Hematopoietic multipotent progenitor cell treated with erythropoietin and hydrocortisone succinate and interleukin-3 and kit ligand, for 8 days (in vitro differentiated cells): ENCODE measurements at places on chromosomes 5 and 9.

- DNase-seq, result peak; percentile 69
Observed at GRCh38 chr9:15642369-15642962, 89.6 kb downstream of the CCDC171 start.

DNA sequence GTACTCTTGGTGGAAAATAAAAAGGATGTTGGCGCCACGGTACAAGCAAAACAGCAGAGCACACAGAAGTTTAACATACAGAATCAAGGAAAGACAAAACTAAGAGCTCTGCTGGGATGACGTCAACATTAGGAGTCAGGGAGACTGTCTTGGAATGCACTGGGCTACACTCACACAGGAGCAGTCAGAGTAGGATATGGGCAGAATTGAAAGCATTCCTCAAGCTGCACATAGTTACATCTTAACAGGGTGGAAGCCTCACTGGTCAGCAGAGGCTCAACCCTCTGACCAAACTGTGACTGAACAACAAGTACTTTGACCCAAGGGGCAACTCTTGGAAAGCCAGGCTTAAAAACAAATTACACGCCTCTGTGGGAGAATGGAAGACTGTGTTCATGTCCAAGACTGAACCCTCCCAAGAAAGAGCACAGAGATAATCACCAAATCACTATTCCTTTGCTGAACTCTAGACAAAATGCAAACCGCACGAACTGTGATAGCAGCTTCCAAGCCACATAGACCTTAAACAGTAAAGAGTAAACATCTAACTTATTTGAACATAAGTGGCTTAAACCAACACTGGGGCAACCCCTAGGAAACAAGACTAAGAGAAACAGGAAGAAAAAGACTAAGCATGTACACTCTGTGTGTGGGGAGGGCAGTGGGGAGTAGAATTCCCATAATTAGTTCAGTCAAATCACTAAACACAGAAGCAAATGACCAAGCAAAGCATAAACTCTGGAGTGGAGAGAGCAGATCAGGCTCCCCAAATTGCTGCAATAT is 772.7 kb downstream of the PRELID2 start:
- no peak for DNase-seq

- DNase-seq, result peak; percentile 54
Observed at GRCh38 chr9:124855944-124856765, 2.9 kb downstream of the WDR38 start.

DNA sequence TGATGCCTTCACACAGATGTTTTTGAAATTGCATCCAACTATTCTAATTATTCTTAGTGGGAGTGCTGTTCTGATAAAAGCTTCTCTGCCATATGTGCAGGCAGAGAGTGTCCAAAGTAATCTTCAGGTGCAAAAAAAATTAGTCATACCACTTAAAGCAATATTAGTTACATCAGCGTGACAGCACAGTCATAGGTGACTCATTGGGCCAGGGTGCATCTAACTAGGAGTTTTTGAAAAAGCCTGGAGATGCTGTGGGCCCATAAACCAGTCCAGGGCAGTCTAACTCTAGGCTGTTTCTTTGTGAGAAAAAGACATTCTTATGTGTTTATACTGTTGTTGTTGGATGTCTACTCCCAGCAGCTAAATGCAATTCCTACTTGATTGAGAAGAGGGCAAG is 33.0 kb upstream of the C6 start:
- no peak for DNase-seq

DNA sequence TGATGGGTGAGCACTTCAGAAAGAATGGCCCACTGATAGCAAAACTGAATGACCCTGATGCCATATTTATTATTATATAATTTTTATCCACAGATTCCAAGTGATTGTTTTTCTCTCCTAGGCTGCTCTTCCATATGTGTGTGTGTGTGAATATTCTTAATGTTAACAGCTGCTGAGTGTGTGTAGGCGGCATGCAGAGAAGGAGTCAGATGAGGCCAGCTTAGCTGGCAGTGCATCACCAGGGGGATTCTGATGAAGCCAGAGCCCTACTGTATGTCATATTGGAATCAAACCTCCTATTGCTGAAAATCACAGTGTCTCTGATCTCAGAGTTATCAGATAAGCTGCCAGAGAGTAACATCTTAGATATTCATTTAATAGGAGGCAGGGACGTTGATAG is 177.1 kb downstream of the DMAC1 start:
- DNase-seq, result no peak

GRCh38 chr5:72860499-72860898 is 44.0 kb downstream of the TNPO1 start:
- no peak for DNase-seq

DNA sequence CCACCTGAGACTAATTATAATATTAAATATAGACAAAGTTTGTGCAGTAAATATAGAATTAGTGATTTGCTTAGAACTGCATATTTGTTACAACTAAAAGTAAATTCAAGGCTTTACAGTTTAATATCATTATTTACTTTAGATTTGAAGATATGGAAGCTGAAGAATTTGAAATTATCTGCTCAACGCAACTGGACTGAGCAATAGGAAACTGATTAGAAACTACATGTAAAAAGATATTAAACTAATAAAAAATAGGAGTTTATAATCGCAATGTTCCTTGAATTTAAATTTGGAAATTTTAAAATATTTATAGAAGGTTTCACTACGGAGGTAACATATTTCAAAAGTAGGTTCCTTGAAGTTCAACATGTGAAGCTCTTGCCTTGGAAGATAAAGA is 55.2 kb downstream of the CDH10 start:
- no peak for DNase-seq

GRCh38 chr5:113255579-113256386 is 179.0 kb downstream of the TSSK1B start:
- no peak for DNase-seq

- no peak for DNase-seq
Observed at GRCh38 chr5:68296895-68297294, 81.3 kb downstream of the PIK3R1 start.

DNA sequence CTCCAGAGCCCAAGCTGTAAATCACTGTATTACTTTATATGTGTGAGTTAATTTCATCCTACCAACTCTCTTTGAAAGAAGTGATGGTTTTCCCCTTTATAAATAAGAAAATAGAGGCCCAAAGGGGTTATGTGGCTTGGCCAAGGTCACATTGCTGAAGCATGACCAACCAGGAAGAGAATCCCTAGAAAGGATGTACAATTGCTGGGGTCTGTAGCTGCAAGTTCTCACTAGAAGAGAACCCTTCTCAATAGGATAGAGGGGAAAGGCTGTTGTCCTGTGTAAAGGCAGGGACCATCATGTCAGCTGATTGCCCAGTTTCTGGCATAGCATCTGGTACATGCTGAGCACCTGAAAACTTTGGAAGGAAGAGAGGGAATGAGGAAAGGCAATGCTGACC is 39.0 kb upstream of the FAT2 start:
- DNase-seq, result no peak

GRCh38 chr5:457195-457961 is 14.4 kb downstream of the EXOC3 start:
- no peak for DNase-seq

DNA sequence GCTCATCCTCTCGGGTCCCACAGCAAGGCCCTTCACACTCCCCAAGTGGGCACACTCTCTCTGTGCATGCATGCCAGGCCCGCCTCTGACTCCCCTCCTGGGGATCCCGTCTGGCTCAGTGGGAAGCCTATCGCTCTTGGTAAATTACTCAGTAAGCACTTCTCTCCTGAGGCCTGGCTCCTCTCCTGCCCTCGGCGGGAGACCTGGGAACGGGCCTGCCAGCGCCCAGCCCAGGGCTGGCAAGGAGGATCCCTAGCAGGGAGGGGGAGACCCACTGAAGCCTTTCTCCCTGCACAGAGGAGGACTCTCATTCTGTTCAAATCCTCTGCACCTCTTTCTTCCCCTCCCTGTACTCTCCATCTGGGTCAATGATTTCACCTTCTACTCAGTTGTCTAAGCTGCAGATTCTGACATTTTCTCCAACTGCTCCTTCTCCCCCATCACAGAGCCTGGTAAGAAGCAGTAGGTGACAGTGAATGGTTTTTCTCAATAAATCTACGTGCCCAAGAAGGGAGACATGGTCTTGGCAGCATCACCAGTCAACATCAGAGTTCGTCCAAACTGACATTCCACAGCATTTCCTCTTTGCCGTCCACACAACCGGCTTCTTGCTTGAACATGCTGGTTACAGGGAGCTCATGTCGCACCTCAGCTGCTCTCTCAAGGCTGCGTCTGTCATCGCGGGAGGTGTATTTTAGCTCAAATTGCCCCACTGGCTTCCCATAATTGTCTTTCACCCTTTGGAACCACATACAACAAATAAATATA is 81.9 kb downstream of the GPR21 start:
- no peak for DNase-seq

- DNase-seq, result peak; percentile 75
Observed at GRCh38 chr5:172833686-172834414, at the start of gene ERGIC1. TSS of gene ERGIC1 (plus strand) at chr5:172834251. CDS start at chr5:172834414, 163 bp downstream.

GRCh38 chr9:119298076-119298853 is 71.0 kb downstream of the BRINP1 start:
- DNase-seq, result no peak

DNA sequence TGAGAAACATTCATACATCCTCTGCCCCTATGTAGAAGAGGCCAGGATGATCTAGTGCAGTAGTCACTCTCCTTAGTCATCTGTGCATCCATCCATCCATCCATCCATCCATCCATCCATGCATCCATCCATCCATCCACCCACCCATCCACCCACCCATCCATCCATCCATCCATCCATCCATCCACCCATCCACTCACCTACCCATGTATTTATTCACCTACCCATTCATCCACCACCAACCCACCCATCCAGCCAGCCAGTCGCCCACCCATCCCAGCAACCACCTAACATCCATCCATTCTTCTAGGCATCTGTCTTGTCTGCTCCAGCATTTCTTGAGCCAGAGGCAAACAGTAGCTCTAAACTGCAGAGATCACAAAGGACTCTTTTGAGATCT is 87.1 kb downstream of the MSX2 start:
- no peak for DNase-seq

DNA sequence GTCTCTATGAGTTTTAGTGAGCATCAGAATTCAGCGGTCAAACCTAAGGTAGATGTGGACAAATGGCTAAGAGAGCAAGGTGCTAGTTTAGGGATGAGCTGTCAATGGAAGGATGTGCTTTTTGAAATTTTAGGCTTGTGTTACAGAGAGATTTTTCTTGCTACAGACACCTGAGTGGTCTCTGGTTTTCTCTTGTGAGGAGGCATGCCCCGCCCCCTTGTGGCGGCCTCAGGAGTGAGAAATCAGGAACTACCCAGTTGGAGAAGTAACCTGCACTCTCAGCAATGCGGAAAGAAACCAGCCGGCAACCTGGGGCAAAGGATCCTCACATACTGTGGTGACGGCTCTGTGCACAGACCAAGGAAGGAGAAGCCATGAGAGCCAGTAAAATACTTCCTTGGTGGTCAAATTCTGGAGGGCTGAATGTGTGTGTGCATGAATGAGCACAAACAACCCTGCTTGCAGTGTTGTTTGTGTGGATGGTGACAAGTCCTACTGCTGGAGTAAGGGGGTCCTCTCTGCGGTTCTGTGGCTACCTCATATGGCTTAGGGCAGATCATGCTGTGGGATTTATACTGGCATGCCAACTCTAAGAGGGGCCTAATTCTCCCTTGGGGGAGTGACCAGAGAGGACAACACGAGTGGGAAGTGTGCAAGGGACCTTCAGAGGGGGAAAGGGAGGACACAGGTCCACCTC is 16.7 kb upstream of the HSD17B4 start:
- DNase-seq, result peak; percentile 78

GRCh38 chr5:143674469-143674786 is 137.5 kb upstream of the HMHB1 start:
- DNase-seq, result no peak

GRCh38 chr5:74471875-74472274 is 168.7 kb downstream of the ENC1 start:
- no peak for DNase-seq

DNA sequence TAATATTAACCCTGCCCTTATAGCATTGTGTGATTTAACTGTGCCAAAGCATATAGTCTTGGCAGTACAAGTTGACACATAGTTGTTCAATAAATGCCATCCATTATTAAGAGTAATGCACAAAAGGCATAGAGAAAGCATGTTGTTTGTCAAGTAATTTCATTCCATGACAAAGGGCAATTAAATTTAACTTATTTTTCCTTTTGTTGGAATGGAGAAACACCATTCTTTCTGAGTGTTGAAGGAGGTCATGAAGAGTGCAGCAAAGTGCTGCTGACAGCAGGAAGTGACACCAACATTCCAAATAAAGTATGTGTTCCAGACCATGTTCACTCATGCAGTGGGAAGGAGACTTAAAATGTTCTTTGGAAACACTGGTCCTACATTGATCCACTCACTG is 29.1 kb downstream of the ANKDD1B start:
- no peak for DNase-seq

GRCh38 chr5:173689737-173690360 is 73.4 kb upstream of the BOD1 start:
- DNase-seq, result peak; percentile 87

- DNase-seq, result no peak
Observed at GRCh38 chr5:73022471-73023169, 66.8 kb downstream of the FCHO2 start.

DNA sequence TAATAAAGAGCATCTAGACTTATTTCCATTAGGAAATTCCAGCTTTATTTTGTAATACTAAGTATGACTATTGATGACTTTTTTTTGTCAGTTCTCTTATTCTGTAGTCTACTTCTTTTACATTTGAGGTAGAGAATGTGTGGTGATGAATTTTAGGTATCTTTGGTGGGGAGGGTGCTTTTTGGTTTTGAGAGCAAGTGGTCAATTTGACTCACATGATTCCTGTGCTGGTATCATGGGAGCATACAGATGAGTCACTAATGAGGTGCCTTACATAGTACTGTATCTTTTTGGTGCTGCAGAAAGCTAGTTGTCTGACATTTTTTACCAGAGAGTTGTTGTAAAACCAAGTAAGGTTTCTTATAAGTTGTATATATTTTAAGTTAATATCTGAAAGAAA is 35.3 kb downstream of the ERBIN start:
- peak; percentile 46 for DNase-seq

GRCh38 chr9:12880406-12881015 is 105.7 kb downstream of the LURAP1L start:
- no peak for DNase-seq

GRCh38 chr9:2913026-2913425 is 69.1 kb upstream of the PUM3 start:
- no peak for DNase-seq

- no peak for DNase-seq
Observed at GRCh38 chr5:37838933-37839341, 904 bp downstream of the GDNF start.

- DNase-seq, result no peak
Observed at GRCh38 chr9:15724016-15724415, 171.2 kb downstream of the CCDC171 start.

- DNase-seq, result no peak
Observed at GRCh38 chr5:9851458-9851857, 221.3 kb upstream of the TAS2R1 start.

GRCh38 chr9:121825031-121825691 is 173.7 kb downstream of the DAB2IP start:
- peak; percentile 96 for DNase-seq

GRCh38 chr5:155620821-155621410 is 607.4 kb downstream of the KIF4B start:
- DNase-seq, result no peak

DNA sequence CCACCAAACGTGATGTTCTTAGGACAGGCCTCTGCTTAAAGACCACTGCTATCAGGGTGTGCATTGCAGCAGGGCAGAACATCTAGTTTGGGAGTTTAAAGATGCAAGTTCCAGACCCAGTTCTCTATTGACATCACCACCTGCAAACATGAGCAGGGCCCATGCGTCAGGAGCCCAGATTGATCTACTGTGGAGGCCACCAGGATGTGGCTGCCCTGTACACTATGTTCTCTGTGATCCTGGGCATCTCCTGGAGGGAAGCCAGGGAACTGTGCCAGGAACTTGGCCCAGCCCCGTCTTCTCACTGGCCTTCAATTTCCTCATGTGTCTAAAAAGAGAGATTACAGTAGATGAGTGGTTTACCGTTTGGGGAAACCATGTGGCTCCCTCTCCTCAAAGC is 87.1 kb downstream of the PDE6A start:
- peak; percentile 93 for DNase-seq
